Hematopoietic multipotent progenitor cell treated with erythropoietin and hydrocortisone succinate and interleukin-3 and kit ligand, for 15 days (in vitro differentiated cells): ENCODE measurements at places on chromosomes 1 and 21.

- no peak for DNase-seq
Observed at GRCh38 chr1:163467289-163467688, 145.5 kb downstream of the NUF2 start.

DNA sequence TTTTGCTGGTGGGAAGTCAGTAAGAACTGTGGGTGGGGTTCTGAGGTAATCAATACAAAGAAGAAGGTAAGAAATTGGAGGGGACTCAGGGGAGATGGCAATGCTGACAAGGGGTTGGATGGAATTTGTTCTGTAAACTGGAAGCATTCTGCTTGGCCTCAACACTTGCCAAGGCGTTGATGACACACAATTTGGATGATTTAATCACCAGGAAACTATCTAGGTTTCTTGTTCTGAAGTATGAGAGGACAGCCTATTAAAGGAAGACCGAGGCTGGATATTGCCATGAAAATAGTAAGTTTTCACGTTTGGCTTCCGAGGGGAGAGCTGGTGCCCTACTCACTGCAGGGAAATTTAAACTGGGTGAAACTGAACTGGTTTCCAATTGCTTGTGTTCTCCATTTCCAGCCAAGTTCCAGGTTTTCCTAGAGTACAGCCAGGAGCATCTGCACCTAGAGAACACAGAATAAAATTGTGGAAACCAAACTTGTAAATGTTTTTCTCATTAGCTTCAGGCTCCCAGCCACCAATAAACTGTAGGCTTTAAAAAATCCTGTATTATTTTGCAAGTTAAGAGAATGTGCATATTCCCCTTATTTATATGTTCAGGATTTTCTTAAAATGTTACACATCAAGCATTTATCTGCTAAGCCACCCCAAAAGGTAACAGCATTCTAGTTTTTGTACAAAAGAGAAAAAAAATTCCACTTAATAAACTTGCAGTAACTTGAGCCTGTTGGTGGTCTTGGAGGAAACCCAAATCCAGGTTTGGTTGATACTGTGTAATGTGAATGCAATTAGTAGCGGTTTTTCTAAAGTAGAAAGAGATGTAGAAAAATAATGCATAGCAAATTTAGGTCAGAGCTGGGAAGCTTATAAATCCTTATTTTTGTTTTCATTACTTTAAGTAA lies 53.8 kb downstream of the ROR1 start:
- DNase-seq, result no peak

- DNase-seq, result no peak
Observed at GRCh38 chr1:31570228-31570627, 6.1 kb upstream of the TINAGL1 start.

DNA sequence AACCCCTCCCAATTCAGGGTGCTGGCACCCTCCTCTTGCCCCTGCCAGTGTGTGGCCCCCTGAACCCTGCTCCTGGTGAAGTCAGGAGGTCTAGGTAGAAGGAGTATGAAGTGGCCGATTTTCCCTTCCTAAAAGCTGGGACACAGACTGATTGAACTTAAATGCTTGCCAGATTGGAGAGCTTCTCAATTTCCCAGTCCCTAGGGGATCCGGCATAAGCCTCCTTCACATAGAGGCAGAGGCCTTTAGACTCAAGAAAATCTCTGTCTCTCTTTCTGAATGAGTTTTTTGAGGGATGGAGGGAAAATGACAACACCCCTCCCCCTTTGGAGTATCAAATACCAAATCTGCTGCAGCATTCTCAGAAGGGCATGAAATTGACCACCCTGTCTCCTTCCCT lies 51.5 kb downstream of the SYT2 start:
- DNase-seq, result no peak

GRCh38 chr1:175178456-175178855 lies 14.1 kb downstream of the KIAA0040 start:
- DNase-seq, result no peak
